Stimulated activated naive CD4-positive, alpha-beta T cell (primary cell): ENCODE measurements at places on chromosomes 11 and 22.

DNA sequence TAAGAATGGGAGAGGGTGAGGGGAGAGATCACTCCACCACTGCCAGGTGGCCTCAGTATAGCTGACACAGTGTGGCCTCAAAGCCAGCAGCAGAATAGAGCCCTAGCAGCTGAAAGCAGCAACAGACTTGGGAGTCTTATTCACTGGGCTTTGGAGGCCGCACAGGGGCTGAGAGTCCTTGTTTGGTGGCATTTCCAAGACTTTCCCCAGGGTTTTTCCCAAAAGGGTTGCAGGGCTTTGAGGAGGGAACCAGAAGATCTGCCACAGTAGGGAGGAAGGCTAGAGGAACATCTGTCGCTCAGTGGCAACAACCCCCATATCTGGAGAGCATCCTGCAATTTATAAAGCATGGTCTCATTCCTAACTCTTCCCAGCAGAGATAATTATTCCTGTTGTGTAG, 35.0 kb upstream of the RCN1 start:
- DNase-seq = no peak

GRCh38 chr22:42881982-42882656, 25.0 kb upstream of the ARFGAP3 start:
- DNase-seq = no peak

DNA sequence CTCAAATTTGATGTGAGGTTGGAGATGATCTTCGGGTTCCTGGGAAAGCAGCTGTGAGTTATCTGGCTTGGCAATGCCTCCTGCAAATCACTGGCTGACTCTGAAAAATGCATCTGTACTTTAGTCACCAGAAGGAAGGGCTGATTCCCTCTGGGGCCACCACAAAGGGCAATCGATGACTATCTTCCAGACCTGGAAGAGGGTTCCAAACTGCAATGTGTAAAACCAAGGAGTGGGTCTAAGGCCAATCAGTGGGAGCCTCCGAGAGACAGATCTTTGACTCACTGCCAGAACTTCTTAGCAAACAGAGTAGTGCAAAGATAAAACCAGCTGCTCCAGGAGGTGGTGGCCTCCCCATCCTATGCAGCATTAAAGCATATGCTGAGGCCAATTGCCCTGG, 29.1 kb upstream of the PAK1 start:
- DNase-seq = no peak

DNA sequence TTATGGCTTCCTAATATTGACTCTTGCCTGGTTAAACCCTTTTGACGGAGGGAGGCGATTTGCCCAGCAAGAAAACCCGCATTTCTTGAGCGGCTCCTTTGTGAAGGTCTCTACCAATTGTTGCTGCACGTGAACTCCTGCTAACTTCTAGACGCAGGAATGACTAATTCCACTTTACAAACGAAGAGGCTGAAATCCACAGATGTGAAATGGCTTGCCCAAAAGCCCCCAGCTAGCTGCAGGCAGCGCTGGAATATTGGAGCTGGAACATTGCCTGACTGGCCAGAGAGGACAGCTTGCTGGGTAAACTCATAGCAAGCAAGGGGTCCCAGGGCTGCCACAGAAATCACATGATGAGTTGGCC, 542 bp downstream of the GCAT start:
- no peak for DNase-seq

DNA sequence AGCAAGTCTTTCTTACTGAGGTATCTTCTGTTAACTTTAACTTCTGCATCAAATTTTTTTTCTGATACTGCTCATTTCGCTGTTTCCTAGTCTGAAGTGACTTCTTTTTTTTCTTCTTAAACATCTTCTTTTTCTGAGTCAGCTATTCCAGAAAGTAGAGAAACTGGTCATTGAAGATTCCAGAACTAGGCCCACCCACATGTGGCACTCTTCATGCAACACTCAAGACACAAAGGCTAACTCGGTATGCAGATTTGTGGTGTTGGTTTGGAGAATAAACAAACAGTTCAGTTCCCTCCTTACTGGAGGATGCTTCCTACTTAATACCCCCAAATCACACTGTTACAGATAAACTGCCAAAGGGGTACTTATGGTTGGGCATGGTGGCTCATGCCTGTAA, 25.2 kb upstream of the MTCH2 start:
- DNase-seq = no peak

GRCh38 chr22:50136581-50137015, 33.9 kb upstream of the PANX2 start:
- no peak for DNase-seq

DNA sequence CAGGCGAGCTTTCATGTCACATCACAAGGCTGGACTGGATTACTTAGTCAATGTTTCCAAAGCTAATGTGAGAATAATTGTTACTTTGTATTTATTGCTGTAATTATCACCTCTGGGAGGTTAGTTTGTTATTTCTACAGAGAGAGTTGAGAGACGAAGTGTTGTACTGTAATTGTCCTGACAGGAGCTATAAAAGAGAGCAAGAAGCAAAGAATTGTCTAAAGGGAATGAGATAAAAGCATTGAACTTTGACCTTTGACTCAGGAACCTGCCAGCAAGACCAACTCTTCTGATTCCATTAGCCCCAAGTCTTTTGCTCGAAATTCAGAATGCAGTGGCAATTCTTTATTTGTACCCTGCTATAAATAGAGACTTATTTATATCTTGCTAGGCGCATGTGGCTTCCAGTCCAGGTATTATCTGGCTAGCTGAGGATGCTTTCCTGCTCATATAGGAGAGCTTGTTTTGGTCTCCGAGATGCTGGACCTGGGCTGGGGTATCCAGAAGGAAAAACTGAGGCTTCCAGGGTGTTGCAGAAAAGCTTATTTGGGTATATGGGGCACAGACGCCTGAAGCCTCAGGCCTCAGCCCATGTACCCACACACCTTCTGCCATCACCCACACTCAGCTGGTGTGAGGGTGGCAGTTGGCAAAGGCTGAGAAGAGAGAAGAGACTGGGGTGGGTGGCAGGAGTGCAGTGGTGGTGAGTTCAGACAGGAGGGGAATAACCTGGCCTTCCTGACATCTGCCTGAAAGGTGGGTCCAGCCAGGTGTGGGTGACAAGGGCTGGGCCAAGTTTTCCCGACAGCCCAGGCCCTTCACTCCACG, 40.7 kb downstream of the SYT13 start:
- no peak for DNase-seq

DNA sequence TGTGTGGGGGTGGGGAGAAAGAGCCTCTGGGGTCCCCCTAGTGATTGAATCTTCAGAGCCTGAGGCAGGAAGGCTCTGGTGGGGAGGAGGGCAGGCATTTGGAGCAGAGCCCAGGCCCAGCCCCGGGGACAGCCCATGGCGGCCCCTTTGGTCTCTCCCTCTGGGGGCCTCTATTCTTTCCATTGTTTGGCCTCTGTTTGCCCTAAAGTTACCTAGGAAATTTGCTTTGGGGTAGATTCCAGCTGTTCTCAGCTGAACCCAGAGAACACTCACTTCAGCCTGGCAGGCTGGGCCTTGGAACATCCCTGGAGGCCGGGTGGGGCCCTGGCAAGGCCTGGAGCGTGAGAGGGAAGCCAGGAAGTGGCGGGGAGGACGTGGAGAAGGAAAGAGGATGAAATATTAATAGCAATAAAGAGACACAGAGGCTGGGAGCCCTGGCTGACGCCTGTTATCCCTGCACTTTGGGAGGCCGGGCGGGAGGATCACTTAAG, 22.9 kb upstream of the A4GALT start:
- no peak for DNase-seq

DNA sequence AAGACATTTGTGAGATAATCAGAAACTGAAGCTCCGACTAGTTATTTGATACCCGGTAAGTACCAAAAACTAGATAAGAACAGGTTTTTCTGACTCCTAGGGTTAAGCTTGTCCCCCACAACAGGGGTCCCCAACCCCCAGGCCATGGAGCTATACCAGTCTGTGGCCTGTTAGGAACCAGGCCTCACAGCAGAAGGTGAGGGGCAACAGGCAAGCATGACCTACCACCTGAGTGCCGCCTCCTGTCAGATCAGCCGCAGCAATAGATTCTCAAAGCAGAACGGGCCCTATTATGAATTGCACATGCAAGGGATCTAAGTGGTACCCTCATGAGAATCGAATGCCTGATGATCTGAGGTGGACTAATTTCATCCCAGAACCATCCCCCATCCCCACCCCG, 1.2 kb upstream of the MS4A10 start:
- DNase-seq = no peak

GRCh38 chr11:14029971-14030920, 67.7 kb downstream of the SPON1 start:
- DNase-seq = no peak

DNA sequence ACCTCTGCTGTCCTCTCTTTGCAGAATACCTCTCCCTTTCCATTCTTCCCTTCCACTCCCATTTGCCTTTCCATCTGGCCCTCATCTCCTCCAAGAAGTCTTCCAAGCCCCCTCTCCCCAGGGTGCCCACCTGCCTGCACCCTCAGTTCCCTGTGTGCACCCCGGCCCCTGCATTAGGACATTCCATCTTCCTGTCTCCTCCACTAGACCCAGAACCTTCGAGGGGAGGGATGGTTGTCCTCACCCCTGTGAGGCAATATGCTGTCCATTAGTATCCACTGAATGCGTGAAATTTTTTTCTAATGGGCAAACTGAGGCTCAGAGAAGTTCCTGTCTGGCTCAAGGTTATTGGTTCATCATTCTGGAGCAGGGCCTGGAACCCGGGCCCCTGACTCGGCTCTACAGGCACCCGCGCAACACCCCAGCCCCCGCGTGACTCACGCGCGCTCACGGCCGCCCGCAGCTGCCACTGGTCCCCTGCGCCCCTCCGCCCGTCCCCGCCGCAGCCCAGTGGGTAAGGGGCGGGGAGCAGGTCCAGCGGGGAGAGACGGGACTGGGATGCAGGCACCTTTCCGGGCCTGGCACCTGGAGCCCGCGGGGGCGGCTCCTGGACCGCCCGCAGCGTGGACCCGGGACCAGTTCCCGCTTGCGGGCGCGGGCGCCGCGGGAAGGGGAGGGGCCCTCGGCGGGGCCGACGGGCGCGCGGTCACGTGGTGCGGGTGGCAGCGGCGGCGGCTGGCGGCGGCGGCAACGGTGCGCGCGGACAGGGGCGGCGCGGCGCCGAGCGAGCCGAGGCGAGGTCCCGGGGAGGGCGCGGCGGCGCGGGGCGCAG, 7.0 kb downstream of the SEPTIN3 start:
- peak; percentile 11 for DNase-seq

DNA sequence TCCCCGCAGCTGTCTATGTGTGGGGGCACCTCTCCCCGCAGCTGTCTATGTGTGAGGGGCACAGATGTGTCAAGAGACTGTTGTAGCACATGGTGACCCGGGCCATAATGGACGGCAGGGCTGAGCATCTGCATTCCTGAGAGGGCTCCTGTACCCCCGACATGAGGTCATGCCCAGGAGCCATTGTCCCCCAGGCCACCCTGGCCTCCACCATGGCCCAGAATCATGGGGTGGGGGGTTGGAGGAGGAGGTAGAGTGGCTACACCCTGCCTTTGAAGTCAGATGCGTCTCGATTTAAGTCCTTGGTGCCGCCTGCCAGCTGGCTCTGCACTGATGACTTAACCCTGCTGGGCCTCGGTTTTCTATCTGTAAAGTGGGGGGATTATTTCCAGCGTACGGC, 49.1 kb downstream of the ARHGAP8 start:
- DNase-seq = no peak

DNA sequence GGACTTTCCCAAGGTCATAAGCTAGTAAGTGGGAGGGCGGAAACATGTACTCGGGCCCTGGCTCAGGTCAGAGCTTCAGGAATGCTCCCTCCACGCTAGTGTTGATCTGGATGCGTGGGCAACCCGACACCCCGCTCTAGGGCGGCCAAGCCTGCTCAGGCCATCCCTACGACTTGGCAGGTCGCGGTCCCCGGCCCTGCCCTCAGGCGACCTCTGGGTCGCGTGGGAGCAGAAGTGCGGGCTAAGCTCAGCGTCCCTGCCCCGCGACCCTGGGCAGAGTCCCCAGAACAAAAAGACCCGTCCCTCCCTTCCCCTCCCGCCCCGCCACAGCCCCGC, 781 bp upstream of the TEF start:
- no peak for DNase-seq

GRCh38 chr11:68687986-68688385, 3.6 kb downstream of the GAL start:
- DNase-seq = no peak

DNA sequence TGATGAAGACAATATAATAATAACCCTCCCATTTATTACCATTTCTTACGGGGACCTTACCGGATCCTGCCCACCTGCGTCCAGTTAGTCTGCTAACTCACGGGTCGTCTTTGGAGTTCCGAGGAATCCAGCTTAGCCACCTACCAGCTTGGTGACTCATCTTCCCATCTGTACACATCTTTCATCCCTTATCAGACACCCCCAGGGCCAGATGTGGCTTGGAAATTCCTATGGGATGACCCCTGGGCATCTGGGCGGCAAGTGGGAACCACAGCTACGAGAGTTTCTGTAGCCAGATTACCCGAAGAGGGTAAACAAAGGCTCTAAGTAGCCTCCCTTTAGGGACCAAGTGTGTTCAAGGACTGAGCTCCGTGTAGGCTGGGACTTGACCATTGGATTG, 12.8 kb upstream of the PRR5 start:
- DNase-seq = no peak

DNA sequence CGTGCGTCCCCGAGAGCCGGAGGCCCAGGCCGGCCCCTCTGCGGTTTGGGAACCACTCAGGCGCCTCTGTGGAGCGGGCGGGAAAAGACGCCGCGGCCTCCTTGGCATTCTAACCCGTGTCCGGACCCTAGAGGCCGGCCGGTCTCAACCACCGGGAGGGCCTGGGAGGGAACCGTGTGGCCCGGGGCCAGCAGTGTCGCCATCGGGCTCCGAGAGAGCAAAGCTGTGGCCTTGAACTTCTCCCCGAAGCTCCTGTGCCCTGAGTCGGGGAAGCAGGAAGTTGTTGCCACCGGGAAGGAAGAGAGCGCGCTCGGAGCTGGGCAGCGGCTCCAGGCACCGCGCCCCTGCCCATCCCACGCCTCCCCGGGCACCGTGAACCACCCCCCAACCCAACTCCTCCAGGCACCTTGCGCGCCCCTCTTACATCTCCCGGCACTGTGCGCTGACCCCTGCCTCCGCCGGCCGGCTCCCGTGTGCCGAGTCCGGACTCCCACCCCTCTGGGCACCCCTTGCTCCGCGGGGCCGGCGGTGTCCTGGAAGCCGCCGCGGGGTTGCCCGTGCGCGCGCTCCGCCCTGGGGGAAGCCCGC, 80.0 kb upstream of the PPARA start:
- peak; percentile 44 for DNase-seq

- no peak for DNase-seq
Measured at GRCh38 chr11:34789196-34789834, 126.9 kb downstream of the APIP start.

- DNase-seq = no peak
Measured at GRCh38 chr11:120031612-120032600, 106.0 kb downstream of the TRIM29 start.

GRCh38 chr22:47884775-47885174, 1122.3 kb downstream of the TBC1D22A start:
- no peak for DNase-seq

- no peak for DNase-seq
Measured at GRCh38 chr22:44212936-44213335, 32.2 kb downstream of the PARVG start.

- no peak for DNase-seq
Measured at GRCh38 chr22:43783777-43784176, 28.3 kb downstream of the EFCAB6 start.
